Temporal lobe (tissue), 4 donors: ENCODE measurements at places on chromosomes 3 and 15. TPM values are rescaled to one million over a fixed set of nuclear protein-coding genes. Genes with fewer than 3 reads are reported as not detected.

GPR27 gene
- 34.2 TPM for total RNA-seq

ZNF654 gene
- total RNA-seq, result 25.8 TPM

IL17RB gene
- total RNA-seq, result 2.2 TPM

SERPINI2 gene
- total RNA-seq, result 0.74 TPM

SNURF gene
- total RNA-seq, result 18.2 TPM

LRRC2 gene
- total RNA-seq, result 2.5 TPM

CCDC14 gene
- total RNA-seq, result 84.1 TPM
